ENCODE measurements at places on chromosomes 2 and 18.

- no peak for DNase-seq
These were observed 132.0 kb downstream of the SNTG2 start for GRCh38 chr2:1082456-1083205.

GRCh38 chr2:230473378-230473777 lies 57.4 kb downstream of the SP100 start:
- DNase-seq: no peak

- no peak for DNase-seq
These were observed 97.2 kb downstream of the PIK3C3 start for GRCh38 chr18:42052122-42052708.

- no peak for DNase-seq
These were observed 125.2 kb upstream of the COPS8 start for GRCh38 chr2:236960531-236960930.

GRCh38 chr2:64283006-64283570 lies 138.9 kb upstream of the PELI1 start:
- no peak for DNase-seq

GRCh38 chr2:45211636-45212035 lies 202.4 kb upstream of the SIX2 start:
- no peak for DNase-seq

DNA sequence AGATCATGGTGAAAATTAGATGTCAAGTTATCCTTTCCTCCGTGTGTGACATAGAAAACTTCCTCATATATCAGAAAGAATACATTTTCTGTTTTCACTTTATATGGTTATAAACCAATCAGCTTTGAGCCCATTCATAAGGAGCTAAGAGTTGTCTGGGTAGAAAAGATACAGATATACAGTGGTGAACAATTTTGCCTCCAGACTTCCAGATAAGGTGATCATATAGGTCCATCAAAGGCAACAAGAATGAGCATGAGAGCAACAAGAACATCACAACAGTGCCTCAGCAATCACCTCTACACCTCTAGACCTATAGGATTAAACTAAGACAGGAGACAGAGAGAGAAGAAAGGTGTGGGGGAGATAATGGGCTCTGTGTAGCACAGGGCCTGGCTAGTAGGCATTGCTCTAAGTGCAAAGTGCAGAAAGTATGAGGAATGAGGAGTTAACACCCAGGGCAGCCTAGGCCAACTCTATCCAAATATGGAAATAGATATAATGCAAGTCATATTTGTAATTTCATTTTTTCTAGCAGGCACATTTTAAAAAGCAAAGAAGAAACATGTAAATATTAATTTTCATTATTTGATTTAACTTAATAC lies 8.3 kb downstream of the TNP1 start:
- no peak for DNase-seq

GRCh38 chr18:78902795-78903435 lies 76.7 kb upstream of the SALL3 start:
- no peak for DNase-seq

DNA sequence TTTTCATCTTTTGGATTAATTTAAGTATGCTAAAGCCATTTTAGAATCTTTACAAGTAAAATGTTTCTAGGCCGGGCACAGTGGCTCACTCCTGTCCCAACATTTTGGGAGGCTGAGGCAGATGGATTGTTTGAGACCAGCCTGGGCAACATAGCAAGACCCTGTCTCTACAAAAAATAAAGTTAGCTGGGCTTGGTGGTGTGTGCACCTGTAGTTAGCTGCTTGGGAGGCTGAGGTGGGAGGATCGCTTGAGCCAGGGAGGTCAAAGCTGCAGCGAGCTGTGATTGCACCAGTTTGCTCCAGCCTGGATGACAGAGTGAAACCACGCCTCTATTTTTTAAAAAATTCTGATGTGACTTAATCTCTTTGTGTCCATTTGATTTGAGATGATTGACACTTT lies 3.9 kb downstream of the PPM1B start:
- no peak for DNase-seq

- no peak for DNase-seq
These were observed 33.5 kb upstream of the IL37 start for GRCh38 chr2:112877423-112877822.

DNA sequence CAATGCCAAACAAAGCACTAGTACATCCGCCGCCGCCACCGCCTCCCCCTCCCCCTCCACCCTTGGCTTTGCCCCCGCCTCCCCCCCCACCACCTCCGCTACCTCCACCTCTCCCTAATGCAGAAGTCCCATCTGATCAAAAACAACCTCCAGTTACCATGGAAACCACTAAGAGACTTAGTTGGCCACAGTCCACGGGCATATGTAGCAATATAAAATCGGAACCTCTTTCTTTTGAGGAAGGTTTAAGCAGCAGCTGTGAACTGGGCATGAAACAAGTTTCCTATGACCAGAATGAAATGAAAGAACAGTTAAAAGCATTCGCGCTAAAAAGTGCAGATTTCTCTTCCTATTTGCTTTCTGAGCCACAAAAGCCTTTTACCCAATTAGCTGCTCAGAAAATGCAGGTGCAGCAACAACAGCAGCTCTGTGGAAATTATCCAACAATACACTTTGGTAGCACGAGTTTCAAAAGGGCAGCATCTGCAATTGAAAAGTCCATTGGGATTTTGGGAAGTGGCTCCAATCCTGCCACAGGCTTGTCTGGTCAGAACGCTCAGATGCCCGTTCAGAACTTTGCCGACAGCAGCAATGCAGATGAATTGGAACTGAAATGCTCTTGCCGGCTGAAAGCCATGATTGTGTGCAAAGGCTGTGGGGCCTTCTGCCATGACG lies 168.0 kb downstream of the ASXL3 start:
- no peak for DNase-seq

GRCh38 chr2:73870084-73870483 lies 22.7 kb upstream of the ACTG2 start:
- peak; percentile 71 for DNase-seq

DNA sequence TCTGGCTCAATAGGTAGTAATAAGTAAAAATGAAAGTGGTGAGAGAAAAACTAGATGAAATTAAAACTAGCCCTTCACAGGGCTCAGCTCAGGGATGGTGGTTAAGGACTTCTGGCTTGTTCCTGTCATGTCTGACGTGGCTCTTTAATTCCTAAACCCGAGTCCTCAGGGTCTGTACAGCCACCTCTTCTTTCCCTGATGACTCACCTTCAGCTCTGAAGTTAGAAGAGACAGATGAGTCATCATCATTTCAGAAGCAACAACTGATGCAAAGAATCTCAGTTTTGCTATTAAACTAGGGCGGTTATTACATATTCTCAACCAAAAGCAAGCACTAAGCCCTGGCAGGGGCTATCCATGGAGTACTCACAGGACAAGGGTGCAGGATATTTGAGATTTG lies 24.0 kb upstream of the ITGB6 start:
- no peak for DNase-seq

GRCh38 chr18:23662309-23663263 lies at the start of gene ANKRD29:
ANKRD29 (minus strand) TSS chr18:23662911; CDS start chr18:23662730, 181 bp downstream.
- no peak for DNase-seq

- DNase-seq: no peak
These were observed 114.2 kb downstream of the RBMS1 start for GRCh38 chr2:160379399-160379798.

DNA sequence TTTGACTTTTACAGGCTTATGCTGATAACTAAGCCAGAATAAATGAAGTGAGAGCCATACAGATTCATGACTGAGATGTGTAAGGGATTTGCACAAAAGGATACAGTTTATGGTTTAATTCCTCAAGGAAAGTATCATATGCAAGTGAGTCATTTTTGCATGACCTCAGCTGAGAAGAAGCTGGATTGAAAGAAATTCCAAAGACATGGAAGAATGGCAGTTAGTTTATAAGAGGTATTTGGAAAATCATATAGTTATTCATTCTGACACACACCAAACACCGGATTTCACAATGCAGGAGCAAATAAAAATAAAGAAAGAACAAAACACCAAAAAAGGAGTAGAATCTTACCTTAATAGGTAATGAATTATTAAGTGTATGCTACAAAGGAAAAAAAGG lies 83.2 kb upstream of the RND3 start:
- DNase-seq: no peak

DNA sequence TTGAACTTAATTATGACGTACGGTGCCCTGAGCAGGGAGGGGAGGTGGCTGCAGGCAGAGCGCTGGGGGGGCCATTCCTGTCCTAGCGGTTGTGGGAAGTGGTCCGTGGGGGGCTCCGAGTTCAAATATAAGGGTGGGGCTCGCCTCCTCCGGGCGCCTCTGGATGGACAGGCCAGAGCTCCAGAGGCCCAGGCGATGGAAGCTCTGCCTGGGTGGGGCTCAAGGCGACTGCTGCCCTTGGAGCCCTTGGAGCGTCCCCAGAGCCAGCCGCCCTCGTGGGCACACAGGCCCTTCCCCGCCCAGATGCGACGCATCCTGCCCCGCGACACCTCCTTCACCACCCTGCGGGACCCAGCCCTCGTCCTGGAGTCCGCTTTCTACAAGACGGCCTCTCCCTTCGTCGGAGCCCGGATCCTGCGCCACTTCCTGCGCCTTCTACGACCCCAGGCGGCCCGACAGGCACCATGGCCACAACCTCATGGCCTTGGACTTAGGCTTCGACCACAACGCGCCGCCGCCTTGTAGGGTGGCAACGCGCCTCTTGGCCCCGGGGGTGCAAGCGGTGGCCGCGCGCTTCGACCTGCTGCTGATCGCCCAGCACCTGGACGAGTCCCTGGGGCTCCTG lies 10.5 kb downstream of the AQP12B start:
- DNase-seq: no peak

GRCh38 chr2:64262071-64262470 lies 117.9 kb upstream of the PELI1 start:
- no peak for DNase-seq

GRCh38 chr18:66999003-66999402 lies 395.1 kb upstream of the CDH19 start:
- DNase-seq: no peak

GRCh38 chr2:42777883-42778805 lies 14.2 kb upstream of the OXER1 start:
- DNase-seq: no peak

- no peak for DNase-seq
These were observed 11.3 kb upstream of the DES start for GRCh38 chr2:219406861-219407230.

DNA sequence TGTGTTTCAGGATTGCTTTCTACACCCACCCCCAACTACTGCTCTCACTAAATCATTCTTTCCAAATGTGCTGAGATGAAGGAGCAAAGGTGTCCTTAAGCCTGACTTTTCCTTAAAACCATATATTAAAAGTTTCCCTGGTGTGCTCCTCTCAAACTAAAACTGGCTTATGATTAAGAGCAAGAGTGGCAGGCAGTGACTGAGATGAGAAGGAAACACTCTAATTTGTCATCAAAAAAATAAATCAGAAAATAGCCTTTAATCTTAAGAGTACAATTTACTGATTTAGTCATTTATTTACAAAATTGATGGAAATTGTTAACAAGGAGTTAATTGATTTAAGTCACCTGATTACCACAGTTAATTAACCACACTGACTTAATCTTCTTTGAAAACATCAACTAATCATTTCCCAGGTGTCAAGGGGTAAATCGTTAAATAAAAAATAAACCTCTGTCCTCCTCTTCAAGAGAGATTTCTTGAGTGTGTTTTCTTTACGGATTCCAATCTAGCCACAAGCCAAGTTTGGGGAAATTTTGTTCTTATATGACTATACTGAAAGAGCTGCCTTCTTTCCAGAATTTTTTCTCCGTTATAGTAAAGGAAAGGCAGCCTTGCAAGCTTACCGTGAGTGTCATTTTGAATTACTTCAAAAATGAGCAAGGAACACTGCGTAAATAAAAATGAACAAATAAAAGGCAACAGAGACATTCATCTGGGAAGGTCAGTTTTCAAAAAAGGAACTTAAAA lies 17.4 kb downstream of the LRP2 start:
- DNase-seq: no peak

- no peak for DNase-seq
These were observed 8.9 kb downstream of the IL1B start for GRCh38 chr2:112827604-112828185.

GRCh38 chr2:31112544-31112943 lies 25.7 kb downstream of the GALNT14 start:
- DNase-seq: no peak

DNA sequence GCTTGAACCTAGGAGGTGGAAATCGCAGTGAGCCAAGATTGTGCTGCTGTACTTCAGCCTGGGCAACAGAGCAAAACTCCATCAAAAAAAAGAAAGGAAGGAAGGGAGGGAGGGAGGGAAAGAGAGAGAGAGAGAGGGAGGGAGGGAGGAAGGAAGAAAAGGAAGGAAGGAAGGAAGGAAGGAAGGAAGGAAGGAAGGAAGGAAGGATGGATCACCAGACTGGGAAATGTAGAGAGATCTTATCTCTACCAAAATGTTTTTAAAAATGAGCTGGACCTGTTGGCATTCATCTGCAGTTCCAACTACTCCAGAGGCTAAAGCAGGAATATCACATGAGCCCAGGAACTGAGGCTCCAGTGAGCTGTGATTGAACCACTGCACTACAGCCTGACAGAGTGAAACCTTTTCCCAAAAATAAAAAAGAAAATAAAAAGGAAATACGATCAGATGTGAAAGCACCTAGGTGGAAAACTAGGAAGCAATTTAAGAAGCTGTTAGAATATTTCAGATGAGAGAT lies 239.4 kb downstream of the CDH7 start:
- no peak for DNase-seq

DNA sequence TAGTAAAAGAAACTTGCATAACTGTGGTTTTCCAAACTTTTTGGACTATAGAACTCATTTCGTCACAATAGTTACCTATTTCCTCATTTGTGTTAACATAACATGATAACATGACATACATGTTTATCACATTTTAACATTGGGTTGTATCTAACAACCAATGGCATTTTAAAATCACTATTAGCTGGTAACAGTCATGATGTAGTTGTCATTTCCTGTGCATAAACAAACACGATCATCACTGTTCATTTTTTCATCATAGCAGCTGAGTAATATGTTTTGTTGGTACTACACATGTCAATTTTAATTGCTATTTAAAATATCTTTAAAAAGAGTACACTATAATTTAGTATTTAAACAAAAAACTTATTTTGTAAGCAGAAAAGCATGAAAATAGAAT lies 402.4 kb downstream of the SATB2 start:
- no peak for DNase-seq

- no peak for DNase-seq
These were observed 86.5 kb upstream of the RAB12 start for GRCh38 chr18:8522756-8523155.

All from tibial nerve (tissue), 4 donors.